ENCODE measurements at places on chromosomes 13 and 19.

- no peak for DNase-seq
Observed at GRCh38 chr13:38990693-38991092, at the start of gene STOML3. Gene STOML3, minus strand, starts transcription at chr13:38990831. Its CDS starts 110 bp downstream, at chr13:38990721.

DNA sequence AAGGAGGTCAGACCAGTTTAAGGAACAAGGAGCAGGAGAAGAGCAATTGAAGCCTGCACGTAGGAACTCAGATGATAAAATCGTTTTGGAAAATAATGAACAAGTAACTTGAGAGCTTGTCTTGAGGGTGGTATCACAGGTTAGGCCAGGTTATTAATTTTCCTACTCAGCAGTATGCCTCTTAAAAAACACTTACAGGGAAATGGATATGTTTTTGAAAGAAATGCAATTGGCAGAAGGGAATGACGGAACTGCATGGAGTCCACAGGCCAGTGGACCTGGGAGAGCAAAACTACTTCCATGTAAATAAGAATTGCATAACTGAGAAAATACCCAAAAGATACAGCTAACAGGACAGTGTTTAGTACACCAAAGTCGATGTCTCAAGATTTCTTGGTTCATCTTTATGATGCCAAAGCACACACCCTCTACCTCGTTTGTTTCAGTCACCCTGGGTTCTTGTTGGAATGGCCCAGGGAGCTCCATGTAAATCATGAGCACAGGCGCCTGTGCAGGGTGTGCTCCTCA, 35.2 kb downstream of the MBNL2 start:
- DNase-seq: no peak

DNA sequence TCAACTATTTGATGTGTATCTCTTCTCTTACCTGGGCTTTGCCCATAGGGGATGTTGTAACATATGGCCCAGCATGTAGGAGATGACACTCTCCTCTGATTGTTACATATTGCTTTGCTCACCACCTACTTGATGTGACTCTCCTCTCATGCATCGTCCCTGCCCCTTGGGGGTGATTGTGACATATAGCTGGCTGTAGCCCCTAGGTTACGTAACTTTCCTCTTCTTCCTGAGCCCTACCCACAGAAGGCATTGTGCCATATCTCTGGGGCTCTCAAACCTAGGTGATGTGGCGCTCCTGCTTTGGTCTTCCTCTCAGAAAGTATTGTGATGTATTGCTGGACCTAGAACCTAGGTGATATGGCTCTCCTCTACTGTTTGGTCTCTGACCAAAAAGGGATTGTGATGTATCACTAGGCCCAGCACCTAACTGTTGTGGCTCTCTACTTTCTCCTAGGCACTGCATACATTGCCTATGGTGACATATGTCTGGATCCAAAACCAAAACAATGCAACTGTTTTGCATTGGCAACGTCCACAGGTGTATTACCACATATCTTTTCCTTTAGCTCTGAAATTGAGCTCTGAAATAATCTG, 71.9 kb upstream of the ZNF724 start:
- DNase-seq: no peak

DNA sequence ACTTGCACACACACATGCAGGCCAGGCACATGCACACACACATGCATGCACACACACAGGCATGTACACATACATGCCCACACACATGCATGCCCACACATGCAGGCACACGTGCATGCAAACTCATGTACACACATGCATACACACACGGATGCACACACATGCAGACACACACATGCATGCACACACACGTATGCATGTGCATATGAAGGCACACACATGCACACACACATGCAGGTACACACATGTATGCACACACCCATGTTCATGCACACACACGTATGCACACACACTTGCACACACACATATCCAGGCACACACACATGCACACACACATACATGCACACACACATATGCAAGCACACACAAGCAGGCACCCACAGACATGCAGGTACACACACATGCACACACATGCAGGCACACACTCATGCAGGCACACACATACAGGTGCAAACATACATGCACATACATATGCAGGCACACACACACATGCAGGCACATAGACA, 278.1 kb downstream of the LHFPL6 start:
- DNase-seq: no peak

DNA sequence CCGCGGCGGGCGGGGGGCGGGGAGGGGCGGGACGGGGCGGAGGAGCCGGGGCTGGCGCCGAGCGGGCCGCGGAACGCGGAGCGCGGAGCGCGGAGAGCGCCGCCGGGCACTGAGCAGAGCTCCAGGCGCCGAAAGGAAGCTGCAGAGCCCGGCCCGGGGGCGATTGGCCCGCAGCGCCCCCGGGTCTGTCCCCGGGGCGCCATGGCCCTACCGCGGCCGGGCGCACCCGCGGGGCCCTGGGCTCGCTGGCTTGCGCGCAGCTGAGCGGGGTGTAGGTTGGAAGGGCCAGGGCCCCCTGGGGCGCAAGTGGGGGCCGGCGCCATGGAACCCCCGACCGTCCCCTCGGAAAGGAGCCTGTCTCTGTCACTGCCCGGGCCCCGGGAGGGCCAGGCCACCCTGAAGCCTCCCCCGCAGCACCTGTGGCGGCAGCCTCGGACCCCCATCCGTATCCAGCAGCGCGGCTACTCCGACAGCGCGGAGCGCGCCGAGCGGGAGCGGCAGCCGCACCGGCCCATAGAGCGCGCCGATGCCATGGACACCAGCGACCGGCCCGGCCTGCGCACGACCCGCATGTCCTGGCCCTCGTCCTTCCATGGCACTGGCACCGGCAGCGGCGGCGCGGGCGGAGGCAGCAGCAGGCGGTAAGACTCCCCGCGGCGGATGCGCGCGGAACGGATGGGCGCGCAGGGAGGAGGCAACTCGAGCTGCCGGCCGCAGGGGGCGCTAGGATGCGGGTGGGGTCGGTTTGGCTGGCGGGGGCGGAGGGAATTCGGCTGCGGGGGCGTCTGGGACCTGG, at the start of gene PDE4A:
PDE4A (plus strand) TSS at position 95 of the 796 bp plus-strand sequence; CDS start at position 322, 227 bp downstream.
- no peak for DNase-seq

GRCh38 chr13:79534596-79534995, 53.6 kb downstream of the NDFIP2 start:
- no peak for DNase-seq

- DNase-seq: no peak
Observed at GRCh38 chr19:50772476-50772875, 2.2 kb downstream of the GPR32 start.

- no peak for DNase-seq
Observed at GRCh38 chr19:48413879-48414587, 20.6 kb downstream of the GRIN2D start.

DNA sequence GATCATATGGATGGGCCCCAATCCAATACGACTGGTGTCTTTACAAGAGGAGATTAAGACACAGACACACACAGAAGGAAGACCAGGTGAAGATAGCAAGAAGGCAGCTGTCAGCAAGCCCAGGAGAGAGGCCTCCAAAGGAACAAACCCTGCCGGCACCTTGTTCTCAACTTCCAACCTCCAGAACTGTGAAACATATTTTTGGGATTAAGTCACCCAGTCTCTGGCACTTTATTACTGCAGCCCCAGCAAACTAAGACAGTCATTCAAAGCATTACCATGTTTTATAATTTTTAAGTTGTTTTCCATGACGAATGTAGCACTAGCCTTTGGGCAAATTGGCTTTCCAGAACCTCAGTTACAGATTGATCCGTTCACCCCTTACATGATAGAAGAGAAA, 11.3 kb downstream of the STARD13 start:
- DNase-seq: no peak

DNA sequence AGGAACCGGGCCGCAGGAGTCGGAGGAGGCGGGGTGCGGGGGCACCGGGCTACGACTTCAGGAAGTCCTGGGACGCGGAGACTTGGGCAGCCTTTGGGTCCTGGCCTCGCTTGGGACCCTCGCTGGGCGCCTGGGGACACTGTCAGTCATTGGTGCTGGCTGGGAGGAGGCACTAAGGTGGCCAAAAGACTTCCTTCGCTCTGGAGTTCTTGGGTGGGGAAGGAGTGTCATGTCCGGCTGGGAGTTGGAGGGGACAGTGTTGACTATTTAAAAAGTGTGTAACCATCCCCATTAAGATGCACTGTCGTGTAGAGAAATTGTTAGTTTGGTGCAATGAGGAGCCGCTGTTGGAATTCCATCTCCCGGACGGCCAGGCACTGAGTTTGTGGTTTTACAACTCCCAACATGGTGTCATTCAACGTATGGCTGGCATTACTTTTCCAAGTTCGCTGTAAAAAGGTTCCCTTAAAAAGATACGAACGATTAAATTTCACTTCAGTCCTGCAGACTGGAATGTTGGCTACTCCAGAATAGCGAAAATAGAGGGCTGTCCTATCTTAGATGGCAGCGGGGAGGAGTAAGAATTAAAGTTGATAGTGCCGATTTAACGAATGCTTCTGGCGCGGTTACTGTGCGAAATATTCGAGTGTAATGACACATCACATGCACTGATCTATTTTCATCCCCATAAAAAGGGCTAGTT, 776 bp downstream of the DNAJC3 start:
- no peak for DNase-seq

DNA sequence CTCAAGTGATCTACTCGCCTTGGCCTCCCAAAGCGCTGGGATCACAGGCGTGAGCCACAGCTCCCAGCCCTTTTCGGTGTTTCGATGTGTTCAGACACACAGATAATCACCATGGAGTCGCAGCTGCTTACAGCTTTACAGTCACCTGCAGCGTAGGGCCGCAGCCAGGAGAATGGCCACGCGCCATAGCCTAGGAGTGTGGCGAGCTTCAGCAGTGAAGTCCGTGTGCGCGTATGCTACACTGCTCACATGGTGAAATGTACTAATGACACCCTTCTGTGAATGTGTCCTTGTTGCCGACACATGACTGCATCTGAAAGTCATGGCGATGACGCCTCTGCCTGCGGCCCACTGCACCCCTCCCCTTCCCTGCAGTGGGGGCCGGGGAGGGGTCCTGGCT, 23.6 kb downstream of the AP3D1 start:
- DNase-seq: no peak

DNA sequence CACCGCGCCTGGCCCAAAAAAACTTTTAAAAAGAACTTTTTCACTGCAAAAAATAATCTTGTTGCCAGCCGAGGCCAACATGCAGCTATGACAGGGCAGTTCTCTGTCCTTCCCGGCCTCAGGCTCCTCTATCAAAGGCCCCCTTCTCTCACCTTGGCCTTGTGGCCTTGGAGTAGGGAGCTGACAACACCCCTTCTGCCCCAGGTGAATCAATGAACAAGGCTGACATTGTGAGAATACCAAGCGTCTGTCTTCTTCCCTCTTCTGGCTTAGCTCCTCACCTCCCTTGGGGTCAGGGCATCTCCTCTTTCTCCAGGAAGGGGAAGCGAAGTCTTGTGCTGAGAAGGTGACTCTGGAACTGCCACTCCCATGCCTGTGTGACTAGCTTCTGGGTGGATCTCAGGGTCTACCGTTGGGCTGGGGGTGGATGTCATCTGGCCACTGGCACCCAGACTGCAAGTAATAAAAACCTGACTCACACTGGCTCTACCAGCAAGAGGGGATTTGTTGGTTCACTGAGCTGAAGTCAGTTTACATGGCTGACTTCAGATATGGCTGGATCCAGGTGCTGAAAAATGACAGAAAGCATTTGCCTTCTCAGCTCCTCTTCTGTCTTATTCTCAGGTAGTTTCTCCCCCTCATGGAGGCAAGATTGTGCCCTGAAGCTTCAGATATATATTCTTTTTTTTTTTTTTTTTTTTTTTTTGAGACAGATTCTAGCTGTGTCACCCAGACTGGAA, 6.3 kb downstream of the C19orf38 start:
- no peak for DNase-seq

- DNase-seq: no peak
Observed at GRCh38 chr13:92677571-92677970, 549.0 kb upstream of the GPC6 start.

DNA sequence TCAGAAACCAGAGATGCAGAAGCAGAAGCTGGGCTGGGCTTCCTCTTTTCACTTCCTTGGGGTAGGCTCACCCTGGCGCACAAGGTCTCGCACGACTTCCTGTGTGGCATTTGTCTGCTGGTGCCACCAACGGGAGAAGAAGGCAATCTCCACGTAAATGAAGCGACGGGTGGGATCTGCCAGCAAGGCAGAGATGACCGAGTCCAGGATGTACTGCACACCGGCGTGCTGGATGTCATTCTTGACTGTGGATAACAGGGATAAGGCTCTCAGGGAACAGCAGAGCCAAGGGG, 1.3 kb downstream of the MAN2B1 start:
- DNase-seq: peak; percentile 54

GRCh38 chr13:66087269-66087710, 1142.8 kb downstream of the PCDH9 start:
- DNase-seq: no peak

DNA sequence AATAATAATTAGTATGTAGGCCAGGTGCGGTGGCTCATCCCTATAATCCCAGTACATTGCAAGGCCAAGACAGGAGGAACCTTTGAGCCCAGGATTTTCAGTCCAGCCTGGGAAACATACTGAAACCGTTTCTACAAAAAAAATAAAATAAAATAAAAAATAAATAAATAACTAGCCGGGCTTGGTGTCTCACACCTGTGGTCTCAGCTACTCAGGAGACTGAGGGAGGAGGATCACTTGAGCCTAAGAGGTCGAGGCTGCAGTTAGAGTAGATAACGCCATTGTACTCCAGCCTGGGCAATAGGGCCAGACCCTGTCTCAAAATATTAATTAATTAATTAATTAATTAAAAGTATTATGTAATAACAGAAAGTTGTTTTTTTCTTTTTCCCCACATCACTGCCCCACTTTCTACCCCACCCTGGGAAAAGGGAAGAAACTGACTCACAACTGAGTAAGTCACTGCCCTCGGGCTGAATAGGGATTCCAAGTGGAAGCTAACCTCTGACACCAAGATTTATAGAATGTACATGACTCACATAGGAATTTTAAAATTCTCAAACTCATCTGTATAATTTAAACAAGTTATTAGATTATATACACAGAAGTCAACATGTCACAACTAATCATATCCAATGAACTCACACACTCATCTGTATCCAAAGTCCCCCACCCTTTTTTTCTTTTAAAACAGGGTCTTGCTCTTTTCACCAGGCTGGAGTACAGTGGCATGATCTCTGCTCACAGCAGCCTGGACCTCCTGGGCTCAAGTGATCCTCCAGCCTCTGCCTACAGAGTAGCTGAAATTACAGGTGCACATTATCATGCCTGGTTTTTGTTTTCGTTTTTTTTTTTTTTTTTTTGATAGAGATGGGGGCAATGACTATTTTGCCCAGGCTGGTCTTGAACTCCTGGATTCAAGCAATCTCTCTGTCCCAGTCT, 12.5 kb downstream of the ZNF611 start:
- no peak for DNase-seq
